ENCODE measurements at places on chromosomes 12 and 14. TPM values are rescaled to one million over a fixed set of nuclear protein-coding genes. Genes with fewer than 3 reads are reported as not detected.
A peak's percentile ranks its signal among the peaks of the same experiment; 100 is the strongest.

The E2F7 gene
- 0.08 TPM for total RNA-seq

- no peak for DNase-seq
These were observed 1022.0 kb upstream of the TMEM132C start for GRCh38 chr12:127245009-127245408.

DNA sequence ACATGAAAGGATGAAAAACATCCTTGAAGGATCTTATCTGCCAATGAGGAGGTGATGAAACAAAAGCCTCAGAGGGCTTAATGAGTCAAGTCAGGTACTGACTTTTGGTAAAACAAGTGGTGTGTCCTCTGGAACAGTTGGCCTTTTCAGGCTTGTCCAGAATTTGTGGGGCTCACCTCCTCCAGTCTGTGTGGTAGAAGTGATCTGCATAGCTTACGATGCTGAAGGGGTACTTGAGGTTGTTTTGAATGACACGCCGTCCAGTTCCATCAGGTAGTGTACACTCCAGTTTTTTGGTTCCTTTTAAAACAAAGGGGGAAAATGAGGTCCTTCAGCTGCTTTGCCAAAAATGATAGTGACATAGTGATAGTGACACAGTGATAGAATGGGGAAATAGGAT lies 17.0 kb downstream of the RTRAF start:
- no peak for DNase-seq

The ADAM20 gene
- 0.40 TPM for total RNA-seq

- no peak for DNase-seq
These were observed 91.4 kb downstream of the DRAM1 start for GRCh38 chr12:101968770-101969169.

- no peak for DNase-seq
These were observed 358.2 kb downstream of the DIO2 start for GRCh38 chr14:79852950-79853744.

The ITGB7 gene
- total RNA-seq = 0.97 TPM

GRCh38 chr14:90382491-90383125 lies 14.2 kb upstream of the CALM1 start:
- peak; percentile 74 for DNase-seq

- DNase-seq = no peak
These were observed 17.6 kb downstream of the CKB start for GRCh38 chr14:103504991-103505565.

GRCh38 chr14:41120402-41120801 lies 486.3 kb upstream of the LRFN5 start:
- DNase-seq = no peak

GRCh38 chr14:51716610-51717009 lies 64.9 kb downstream of the FRMD6 start:
- DNase-seq = no peak

- DNase-seq = no peak
These were observed 158.7 kb downstream of the EGLN3 start for GRCh38 chr14:33792009-33792719.

The RNASE7 gene
- not detected for total RNA-seq

The LRTM2 gene
- not detected for total RNA-seq

DNA sequence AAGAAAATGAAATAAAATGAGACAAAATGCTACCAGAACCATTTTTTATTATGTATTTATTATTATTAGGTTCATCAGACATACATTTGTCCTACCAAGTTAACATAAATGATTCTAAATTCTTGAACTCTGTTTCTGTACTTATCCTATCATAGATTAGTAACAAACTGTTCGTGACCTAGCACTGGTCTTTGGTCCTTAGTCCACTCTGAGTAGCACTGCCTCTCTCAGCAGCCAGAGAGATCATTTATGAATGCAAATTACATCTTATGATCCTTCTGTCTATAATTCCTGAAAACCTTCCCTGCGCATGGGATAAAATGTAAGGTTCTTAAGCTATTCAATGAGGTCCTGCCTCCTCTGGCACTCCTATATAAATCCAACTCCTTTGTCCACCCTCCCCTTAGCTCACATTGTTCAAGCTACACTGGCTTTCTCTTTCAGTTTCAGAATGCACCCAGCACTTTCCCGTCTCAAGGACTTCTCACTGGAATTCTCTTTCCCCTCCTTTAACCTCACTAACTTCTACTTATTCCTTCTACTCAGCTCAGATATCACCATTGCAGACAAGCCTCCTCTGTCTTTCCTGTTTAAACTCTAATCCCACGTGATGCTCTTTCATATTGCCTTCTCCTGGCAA lies 17.1 kb downstream of the PDZRN4 start:
- DNase-seq = no peak

The BCL2L14 gene
- total RNA-seq = not detected

The SLC4A8 gene
- 0.89 TPM for total RNA-seq

DNA sequence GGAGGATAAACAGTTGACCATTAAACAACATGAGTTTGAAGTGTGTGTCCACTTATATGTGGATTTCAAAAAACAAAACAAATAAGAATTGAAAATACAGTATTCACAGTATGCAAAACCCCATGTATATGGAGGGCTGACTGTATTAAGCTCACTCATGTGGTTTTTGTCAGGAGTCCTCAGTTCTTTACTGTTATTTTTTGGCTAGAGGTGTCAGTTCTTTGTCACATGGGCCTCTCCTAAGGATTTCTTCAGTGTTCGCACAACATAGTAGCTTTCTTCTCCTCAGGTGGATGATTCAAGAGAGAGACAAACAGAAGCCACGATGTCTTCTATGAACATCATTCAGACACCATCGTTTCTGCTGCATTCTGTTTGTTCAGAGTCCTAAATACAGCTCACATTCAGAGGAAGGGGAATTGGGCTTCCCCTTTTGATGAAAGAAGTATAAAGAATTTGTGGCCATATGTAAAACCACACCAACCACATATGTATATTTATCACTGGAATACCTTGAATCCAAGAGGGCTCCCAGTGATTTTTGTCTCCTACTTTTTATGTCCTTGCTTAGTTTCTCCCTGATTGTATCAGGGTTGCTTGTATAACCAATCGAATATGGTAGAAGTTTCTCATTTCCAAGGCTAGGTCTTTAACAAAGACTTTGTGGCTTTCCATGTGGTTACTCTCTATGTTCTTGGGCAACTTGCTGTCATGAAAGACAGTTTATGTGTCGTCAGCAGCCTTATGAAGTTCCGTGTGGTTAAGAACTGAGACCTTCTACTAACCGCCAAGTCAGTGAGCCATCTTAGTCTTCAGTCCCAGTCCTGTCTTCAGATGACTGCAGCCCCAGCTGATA lies 18.9 kb downstream of the MNAT1 start:
- DNase-seq = no peak

- DNase-seq = no peak
These were observed 49.6 kb upstream of the COL2A1 start for GRCh38 chr12:48053883-48054282.

DNA sequence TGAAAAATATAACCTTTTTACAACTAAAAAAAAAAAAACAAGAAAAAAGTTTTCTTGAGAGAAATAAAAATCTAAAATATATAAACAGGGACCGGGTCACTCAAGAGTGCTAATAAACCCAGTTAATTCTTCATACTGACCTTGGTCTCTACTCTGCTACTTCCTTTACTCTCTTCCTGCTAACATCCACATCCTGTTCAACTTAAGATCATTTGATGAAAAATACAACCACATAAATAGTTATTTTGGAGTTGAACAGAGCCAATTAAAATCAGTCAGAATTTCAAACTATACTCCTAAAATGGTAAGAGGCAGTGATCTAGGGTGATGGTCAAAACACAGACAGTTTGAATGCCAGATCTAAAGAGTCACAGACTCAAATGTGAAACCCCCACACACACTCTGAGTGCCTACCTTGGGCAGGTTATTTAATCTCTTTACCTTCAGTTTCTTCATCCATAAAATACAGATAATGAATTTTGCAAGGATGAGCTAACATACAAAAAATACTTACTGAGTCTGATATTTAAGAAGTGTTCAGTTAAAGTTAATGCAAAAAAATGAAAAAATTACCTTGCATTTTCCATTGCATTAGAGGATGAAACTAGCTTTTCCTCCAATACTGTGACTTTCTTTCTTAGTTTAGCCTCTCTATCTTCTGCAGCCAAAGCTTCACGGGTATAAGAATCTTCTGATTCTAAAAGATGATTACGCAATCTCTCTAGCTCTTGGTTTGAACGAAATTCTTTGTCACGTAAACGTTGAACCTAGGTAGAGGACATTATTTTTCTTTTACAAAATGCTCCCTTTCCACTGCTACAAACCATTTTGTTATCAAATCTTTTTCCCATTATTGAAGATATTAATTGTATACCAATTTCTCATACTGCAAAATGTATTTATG lies 40.9 kb downstream of the TRIP11 start:
- no peak for DNase-seq

The RNASE11 gene
- total RNA-seq = not detected

The PCED1B gene
- 0.67 TPM for total RNA-seq

DNA sequence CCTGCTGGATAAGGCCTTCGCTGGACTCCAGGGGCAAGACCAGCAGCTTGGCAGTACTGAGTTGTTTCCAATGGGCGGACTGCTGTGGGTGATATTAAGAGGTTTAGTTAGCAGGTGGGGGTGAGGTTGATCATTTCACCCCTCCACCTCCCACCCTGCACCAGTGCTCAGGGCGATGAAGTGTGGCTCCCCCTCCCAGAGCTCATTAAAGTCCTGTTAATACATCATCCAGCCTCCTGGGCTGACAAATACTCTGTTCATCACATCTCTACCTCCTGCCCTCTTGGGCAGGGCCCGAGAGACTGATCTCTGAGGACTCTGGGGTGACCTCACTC lies 2.4 kb upstream of the FIGNL2 start:
- DNase-seq = no peak

DNA sequence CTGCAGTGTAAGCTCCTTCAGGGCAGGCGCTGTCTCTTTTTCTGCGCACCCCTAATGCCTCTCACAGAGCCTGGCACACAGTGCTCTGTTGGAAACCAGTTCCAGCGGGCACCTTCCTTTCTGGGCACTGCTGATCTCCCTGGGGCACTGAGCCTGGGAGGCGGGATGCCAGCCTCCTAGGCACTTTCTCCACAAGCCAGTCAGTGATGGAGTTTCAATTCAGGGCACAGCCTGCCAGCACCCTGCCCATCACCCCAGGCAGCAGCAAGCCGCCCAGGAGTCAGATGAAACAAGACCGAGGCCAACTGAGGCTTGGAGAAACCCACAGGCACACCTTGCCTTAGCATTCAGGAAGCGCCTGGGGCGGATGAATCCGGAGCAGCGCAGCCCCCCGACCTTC lies 5.7 kb upstream of the CTDSP2 start:
- peak; percentile 73 for DNase-seq

- DNase-seq = no peak
These were observed 33.5 kb downstream of the C12orf50 start for GRCh38 chr12:87995581-87996178.

The MAP3K9 gene
- 1.4 TPM for total RNA-seq

GRCh38 chr12:39240587-39240986 lies 202.3 kb downstream of the KIF21A start:
- no peak for DNase-seq

DNA sequence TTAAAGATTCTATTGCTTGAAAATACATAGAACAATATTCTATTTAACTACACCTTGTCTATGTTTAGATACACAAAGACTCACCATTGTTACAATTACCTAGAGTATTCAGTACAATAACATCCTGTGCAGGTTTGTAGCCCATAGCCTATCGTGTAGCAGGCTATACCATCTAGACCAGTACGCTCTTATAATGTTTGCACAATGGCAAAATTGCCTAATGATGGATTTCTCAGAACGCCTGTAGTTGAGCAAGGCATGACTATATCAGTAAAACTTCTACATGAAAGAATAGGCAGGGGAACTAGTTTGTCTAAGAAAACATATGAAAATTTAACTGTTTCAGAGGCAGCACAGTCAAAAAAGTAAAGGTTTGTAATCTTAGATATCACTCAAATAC lies 375.9 kb downstream of the DAD1 start:
- no peak for DNase-seq

- DNase-seq = peak; percentile 79
These were observed at the start of gene NTN4 for GRCh38 chr12:95790033-95790916. Gene NTN4, minus strand, starts transcription at chr12:95790764. Its CDS starts 455 bp downstream, at chr12:95790309.

- no peak for DNase-seq
These were observed 1.3 kb downstream of the R3HDM2 start for GRCh38 chr12:57429473-57430111.

GRCh38 chr12:80099259-80099658 lies at the start of gene OTOGL:
Gene OTOGL, plus strand, starts transcription at chr12:80099537. Its CDS starts 109,895 bp downstream, at chr12:80209432.
- no peak for DNase-seq

DNA sequence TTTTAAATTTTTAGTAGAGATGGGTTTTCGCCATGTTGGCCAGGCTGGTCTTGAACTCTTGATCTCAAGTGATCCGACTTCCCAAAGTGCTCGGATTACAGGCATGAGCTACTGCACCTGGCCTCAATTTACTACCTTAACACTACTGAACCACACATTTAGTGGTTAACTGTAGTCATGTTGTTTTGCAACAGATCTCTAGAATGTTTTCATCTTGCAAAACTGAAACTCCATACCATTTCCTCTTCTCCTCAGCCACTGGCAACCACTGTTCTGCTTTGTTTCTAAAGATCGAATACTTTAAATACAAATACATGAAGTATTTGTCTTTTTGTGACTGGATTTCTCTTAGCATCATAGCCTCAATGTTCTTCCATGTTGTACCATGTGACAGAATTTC lies 15.4 kb upstream of the SMCO2 start:
- no peak for DNase-seq

DNA sequence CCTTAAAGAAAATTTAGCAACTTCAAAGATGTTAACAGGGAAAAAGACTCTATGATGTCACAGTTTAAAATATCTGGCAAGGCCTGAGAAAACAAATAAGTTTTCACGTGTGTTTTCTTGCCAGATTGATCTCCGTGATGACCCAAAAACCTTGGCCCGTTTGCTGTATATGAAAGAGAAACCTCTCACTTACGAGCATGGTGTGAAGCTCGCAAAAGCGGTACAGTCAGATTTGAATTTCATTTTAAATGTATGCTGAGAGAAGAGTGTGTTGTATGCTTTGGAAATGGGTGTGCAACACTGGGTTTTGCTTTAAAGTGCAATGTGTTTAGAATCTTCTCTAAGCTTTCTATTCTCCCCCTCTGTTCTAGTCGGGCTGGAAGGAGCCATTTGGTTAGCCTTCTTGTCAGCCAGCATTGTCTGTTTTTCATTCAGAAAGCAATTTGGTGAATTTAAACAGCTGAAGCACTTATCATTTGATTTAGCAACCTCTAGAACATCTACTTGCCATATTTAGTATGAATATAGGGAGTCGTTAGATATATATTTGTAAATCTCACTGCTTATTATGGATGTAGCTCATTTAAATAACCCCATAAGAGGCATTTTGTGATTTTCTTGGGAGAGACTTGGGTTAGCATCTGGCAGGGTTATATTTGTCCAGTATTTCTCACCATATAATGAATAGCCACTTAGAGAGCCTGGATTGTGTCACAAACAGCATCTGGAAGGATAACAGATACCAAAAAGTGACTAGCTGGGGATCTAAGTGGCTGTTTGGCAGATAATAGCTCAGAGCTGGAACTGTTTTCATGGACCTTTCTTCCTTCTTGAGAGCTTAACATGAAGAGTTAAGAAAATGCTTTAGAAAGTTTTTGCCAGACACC lies 35.5 kb downstream of the GPHB5 start:
- DNase-seq = no peak

DNA sequence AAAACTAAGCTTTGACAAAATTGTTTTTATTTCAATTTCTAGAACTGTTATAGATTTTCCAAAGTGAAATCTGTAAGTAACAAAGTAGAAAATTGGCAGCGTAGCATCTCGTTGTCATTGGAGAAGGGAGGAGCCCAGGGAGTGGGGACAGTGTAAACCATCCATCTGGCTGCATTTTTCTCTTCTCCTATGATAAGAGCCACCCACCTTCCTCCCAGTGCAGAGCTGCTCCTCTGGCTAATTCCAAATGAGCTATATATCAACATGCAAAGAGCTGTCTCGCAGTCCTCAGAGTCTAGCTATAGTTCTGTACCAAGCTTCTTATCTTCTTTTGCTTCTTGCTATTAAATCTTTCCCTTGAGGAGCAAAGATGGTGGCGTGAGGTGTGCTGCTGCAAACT lies 56.6 kb downstream of the SCN8A start:
- DNase-seq = no peak

The ATP23 gene
- total RNA-seq = 7.6 TPM
